ENCODE measurements at places on chromosomes 5 and 9.

DNA sequence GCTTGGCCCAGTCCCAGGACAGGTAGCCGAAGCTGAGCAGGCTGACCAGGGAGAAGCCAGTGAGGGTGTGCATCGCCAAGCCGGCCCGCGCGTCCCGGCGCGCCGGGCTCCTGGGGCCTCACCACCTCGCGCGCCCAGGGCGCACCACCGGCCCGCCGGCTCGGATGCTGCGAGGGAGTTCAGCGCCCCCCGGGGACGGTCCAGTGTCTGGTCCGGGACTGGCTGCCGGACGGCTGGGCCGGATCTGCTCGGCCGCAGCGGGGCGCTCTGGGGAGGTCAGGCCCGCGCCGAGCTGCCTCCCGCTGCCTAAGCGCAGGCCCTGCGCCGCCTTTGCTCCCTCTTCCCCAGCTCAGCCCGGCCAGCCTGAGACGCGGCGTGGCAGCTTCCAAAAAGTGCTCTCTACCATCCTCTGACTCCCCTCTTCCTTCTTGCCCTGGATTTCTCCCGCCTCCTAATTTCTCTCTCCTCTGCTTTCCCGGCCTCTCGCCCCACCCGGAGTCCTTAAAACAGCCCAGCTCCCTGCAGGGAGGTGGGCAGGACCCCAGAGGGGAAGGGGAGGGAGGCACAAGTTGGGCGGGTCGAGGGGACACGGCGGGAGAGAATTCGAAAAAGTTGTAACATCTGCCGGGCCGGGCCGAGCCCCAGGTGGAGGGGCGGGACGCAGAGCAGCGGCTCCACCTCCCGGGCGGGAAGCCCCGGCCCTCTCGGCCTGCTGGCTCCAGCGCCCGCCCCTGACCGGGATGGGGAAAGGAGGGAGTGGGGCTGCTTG lies at the start of gene ARSI:
Gene ARSI, minus strand, starts transcription at position 605 of the 769 bp plus-strand sequence. Its CDS starts 532 bp downstream, at position 73.
- DNase-seq = no peak

- DNase-seq = no peak
Observed at GRCh38 chr9:27701016-27701415, 127.7 kb upstream of the C9orf72 start.

- no peak for DNase-seq
Observed at GRCh38 chr5:179284751-179285631, 60.3 kb downstream of the ADAMTS2 start.

- DNase-seq = no peak
Observed at GRCh38 chr5:59759600-59760351, 133.8 kb downstream of the PDE4D start.

DNA sequence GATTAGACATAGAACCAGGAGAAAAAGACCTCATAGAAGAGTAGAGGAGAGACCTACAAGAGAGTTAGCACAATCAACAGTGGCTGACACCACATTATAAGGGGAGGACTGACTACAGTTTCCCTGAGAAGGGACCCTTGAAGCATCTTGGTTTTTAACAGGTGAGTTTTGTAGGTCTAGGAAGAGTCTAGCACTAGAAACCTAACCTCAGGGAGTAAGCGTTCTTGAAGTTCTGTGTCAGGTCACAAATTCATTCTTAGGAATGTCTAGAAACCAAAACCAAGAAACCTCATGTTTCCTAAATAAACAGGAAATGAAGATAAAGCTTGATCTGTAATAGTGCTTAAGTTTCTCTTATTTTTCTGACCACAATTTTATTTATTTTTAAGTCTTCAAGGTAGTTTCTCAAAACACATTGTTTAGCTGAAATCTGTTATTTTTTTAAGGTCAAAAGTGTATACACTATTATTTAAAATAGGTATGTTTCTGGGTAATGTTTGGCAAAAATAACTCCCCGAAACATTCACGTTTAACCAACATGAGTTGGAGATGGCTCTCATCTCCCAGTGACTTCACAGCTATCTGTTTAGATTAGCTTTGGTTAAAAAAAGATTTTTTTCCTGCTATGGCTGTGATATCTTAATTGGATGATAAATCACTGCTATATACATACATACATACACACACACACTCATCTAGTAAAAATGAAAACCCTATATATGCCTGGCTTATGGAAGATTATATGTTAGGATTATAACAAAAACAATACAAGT lies 37.1 kb downstream of the MAP3K1 start:
- DNase-seq = no peak

GRCh38 chr5:170312666-170313065 lies 15.1 kb upstream of the LCP2 start:
- DNase-seq = peak; percentile 9

GRCh38 chr5:168960497-168960896 lies 340.4 kb downstream of the SLIT3 start:
- no peak for DNase-seq

GRCh38 chr9:84898188-84898587 lies 228.7 kb downstream of the NTRK2 start:
- no peak for DNase-seq
